ENCODE measurements at places on chromosomes 3 and 15.

DNA sequence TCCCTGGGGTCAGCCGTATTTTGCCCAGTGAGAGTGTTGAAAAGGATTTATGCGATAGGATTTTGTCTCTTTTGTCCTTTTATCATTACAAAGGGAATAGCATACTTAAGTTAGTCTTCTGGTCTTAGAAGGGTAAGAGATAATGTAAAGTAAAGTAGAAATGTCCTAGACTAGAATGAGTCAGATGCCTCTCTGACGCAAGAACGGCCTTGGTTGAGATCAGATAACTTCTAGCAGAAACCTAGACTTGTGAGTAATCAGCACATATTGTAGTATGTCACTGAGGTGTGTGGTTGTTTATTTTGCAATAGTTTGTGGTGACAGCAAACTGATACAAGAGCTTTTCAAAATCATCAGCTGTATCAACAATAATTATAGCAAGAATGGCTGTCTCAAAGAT lies 866.1 kb downstream of the NSUN3 start:
- peak; percentile 10 for DNase-seq

- DNase-seq: no peak
Observed at GRCh38 chr15:74798388-74799254, 14.0 kb upstream of the LMAN1L start.

- DNase-seq: no peak
Observed at GRCh38 chr3:20015525-20015924, 3.5 kb upstream of the PP2D1 start.

- no peak for DNase-seq
Observed at GRCh38 chr3:12627370-12627769, 36.5 kb downstream of the RAF1 start.

- DNase-seq: no peak
Observed at GRCh38 chr3:15387171-15387581, 40.2 kb downstream of the METTL6 start.

DNA sequence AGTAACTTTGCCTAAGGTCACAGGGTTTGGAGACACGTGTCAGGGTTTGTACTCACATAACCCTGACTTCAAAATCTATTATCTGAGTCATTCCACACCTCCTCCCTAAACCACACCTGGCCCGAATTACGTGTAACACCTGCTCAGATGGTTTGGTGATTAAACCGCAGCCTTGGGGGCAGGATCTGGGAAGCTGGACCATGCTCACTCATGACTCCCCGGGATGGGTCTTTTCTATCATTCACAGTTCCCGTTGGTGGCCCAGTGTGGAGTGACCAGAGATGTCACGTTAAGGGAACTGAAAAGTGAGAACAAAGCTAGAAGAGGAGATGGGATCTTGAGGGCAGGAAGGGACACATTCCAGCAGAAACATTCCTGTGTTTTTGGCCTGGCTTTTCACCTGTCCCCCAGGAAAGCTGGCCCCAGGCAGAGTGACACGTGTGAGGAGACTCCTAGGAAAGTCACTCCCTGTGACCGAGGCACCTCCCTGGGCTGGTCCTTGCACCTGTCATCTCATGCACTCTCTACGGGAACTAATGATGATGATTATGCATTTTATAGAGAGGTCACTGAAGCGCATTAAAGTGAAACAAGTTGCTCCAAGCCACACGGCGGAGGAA lies 75.4 kb upstream of the POMGNT2 start:
- no peak for DNase-seq

GRCh38 chr3:174409086-174409743 lies 449.9 kb upstream of the NAALADL2 start:
- DNase-seq: no peak

DNA sequence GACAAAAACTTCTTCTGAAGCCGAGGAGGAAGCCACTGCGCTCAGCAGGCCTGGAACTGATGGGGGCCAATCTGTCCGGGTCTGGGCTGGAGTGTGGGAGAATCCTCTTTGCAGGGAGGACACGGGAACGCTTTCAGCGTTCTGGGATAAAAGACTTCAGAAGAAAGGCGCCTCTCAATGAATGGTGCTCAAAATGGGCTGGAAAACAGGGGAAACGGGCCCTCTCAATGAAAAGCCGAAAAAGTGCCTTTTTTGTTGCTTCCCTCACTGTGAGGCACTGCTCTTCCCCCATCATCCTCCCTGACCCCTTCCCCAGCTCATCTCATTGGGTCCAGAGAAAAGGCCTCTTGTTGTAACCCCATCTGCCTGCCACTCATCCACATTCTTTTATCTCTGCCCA lies 119.5 kb upstream of the LRIG1 start:
- no peak for DNase-seq

DNA sequence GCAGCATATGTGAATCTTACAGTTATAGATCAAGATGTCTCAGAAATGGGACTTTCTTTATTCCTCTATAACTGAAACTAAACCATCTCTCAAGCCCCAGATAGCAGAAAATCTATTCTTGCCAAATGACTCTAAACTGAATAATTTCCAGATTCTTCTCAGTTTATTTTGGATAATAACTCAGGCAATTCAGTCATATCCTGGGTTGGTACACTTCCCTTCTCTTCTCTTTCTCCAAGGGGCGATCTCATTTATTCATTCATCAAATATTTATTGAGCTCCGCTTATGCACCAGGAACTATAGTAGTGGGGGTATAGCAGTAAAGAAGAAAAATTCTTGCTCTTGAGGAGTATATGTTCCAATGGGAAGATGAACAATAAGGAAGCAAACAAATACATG lies 13.5 kb upstream of the PCOLCE2 start:
- no peak for DNase-seq

DNA sequence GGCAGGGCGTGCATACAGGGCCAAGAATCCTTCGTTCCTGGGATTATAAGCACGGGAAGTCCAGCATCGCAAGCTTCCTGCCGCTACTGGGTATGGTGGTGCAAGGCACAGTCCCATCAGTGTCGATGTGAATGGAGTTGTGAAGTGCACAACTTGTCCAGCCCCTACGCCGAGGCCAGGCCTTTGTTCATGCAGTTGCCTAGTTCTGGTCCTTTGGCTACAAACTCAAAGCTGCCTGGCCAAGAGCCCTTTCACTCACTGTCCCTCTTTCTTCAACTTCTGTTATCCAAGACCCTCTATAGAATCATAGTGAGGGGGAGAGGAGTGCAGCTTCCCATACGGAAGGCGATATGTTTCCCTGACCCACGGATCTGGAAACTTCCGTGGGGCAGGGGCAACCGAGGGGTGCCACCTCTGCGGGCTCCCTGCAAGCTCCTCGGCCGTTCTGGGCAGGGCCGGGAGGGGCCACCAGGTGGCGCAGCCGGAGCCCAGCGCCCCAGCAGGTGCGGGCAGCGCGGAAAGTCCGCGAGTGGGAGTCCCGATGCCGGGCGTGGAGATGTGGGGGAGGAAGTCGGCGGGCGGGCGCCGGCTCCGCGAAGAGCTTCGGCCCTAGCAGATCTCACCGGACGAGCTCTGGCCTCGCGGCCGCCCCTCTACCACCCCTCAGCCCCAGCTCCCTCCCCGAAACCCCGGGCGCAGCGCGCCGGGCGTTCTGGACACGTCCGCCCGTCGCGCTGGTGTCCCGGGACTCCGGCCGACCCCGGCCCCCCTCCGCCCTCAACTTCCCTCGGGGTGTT lies 693 bp downstream of the RASGRP1 start:
- DNase-seq: no peak

- no peak for DNase-seq
Observed at GRCh38 chr15:72340366-72340765, 20.4 kb upstream of the CELF6 start.

GRCh38 chr3:29214009-29214658 lies 66.7 kb upstream of the RBMS3 start:
- no peak for DNase-seq

DNA sequence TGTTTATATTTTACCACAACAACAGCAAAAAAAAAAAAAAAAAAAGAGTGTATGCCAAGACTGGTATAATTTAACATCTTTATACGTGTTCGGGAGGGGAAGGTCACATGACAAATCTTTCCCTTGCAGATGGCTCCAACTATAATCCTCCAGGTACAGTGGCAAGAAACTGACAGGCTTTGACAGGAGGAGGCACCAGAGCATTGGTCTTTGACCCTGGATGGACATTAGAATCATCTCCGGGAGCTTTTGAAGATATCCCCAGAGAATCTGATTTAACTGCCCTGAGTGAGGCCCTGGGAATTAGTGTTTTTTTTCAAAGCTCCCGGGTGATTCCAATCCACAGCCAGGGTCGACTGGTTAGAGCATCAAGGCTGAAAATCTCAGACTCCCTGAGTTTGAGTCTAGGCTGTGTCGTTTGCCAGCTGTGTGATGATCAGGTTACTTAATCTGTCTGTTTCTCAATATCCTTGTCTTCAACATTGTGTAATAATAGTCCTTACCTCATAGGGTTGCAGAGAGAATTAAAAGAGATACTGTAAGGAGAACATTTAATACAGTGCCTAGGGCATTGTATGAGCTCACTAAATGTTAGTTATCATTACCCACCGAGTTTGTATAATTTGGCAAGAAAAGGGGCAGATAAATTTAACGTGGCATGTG lies 8.9 kb upstream of the SEMA5B start:
- no peak for DNase-seq

DNA sequence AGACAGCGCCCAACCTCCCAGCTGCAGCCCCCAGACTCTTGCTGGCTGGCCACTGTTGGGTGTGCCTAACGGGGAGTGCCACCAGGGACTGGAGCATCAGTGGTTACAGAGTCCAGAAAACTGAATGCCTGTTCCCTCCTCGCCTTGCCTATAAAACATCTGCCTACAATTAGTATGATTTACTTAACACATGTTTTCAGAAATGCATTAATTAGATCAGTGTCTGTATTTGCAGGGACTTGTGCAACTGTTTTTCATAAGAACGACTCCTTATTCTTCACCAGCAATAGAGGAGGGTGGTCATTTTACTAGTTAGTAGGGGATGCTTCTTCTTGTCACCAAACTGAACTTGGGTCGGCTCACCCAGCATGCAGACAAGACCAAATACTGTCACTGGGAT lies 248.7 kb downstream of the GABRG3 start:
- DNase-seq: no peak

- no peak for DNase-seq
Observed at GRCh38 chr15:76312540-76313174, 1.4 kb upstream of the ETFA start.

DNA sequence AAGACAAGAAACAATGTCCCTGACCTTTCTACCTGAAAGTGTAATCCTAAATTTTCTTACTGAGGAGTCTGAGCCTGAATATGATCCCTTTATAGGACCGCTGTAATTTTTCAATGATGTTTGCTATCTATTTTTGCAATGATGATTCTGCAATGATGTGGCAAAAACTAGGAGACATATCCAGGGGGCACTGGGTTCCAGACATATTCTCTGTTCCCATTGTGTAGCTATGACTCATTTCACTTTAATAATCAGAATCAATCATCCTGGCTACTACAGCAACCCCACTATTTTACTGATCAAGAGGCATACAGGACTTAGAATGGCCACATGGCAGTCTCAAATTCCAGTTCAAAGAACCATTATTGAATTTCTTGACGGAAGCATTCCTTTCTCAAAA lies 85.9 kb downstream of the AQR start:
- no peak for DNase-seq

DNA sequence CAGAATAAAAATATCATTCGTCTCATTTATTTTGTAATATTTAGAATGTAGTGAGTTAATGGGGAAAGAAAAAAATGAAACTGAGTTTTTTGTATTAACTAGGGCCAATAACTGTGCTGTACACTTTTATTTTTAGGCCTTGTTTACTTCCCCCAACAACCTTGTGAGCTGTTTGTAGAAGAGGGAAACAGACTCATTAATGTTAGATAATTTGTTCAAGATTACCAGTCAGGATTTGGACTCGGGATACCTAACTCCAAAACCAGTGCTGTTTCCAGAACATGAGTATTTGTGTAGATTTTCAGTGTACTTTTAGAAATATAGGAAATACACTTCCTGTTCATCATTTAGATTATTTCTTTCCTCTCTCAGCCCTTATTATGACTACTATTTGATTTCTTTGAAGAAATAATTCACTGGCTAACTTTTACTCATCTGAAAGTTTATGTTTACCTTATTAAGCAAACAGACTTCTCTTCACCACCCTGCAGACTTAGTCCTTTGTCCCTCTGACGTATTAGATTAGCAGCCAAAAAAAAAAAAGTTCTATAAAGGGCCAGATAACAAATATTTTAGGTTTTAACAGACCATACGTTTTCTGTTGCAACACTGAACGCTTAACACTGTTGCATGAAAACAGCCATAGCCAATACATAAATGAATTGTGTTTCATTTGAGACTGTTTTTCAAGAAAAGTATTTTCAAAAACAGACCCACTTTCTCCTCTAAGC lies 192.5 kb upstream of the CGNL1 start:
- no peak for DNase-seq

GRCh38 chr3:137770835-137771399 lies 6.8 kb downstream of the SOX14 start:
- no peak for DNase-seq

GRCh38 chr3:25870452-25870851 lies 80.6 kb downstream of the OXSM start:
- no peak for DNase-seq

DNA sequence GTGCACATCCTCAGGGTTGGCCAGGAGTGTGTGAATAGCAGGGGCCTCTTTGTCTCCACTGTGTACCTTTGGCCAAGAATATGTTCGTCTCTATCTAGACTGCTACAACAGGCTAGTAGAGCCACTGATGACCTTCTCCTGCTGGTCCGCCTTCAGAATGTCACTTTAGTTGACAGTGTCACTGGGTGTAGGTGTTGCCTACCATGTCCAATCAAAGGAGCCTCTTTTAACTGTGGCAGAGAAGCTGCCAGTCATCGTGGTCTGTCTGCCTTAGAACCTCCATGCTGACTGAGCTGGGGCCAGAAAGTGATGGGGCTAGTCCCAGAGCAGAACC lies 40.1 kb downstream of the OXSR1 start:
- no peak for DNase-seq

GRCh38 chr3:177553579-177553978 lies 356.3 kb upstream of the TBL1XR1 start:
- no peak for DNase-seq

DNA sequence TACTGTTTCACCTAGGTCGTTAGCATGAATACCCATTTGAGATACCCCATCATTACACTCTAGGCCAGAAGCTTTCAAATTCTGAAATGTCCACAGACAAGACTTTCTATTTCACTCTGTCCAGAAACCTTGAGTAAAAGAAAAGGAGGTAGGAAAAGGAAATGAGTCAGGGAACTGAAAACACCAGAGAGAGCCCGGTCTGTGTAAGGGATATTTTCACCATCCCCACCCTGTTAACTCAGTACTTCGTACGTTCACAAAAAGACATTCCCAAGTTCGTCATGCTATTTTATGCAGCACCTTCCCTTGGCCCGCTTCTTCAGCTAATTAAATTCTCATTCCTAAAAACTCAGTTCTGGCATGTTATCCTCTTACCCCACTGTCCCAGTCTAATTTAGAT lies 89.4 kb upstream of the SOX2 start:
- no peak for DNase-seq

- no peak for DNase-seq
Observed at GRCh38 chr3:138497851-138498250, 63.4 kb downstream of the ESYT3 start.
